ENCODE measurements at places on chromosomes 6 and 20.

- no peak for DNase-seq
These were observed 978.5 kb downstream of the TBC1D32 start for GRCh38 chr6:120355822-120356221.

DNA sequence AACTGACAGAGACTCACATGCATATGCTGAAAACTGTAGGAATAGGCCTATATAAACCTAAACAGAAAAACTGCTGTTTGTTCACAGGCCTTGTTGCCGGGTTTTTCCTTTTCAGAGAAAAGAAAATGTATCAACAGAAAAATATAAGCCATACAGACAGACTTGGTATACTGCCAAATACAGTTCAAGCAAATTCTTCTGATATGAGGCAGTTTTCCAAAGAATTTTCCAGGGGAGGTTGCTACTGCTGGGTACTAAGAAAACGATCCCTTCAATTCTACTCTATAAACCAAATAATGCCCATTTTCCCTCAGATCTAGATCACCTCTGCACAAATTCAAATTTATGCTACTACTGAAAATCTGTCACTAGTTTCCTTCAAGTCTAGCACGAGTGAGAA is 59.4 kb downstream of the ME1 start:
- DNase-seq, result no peak

DNA sequence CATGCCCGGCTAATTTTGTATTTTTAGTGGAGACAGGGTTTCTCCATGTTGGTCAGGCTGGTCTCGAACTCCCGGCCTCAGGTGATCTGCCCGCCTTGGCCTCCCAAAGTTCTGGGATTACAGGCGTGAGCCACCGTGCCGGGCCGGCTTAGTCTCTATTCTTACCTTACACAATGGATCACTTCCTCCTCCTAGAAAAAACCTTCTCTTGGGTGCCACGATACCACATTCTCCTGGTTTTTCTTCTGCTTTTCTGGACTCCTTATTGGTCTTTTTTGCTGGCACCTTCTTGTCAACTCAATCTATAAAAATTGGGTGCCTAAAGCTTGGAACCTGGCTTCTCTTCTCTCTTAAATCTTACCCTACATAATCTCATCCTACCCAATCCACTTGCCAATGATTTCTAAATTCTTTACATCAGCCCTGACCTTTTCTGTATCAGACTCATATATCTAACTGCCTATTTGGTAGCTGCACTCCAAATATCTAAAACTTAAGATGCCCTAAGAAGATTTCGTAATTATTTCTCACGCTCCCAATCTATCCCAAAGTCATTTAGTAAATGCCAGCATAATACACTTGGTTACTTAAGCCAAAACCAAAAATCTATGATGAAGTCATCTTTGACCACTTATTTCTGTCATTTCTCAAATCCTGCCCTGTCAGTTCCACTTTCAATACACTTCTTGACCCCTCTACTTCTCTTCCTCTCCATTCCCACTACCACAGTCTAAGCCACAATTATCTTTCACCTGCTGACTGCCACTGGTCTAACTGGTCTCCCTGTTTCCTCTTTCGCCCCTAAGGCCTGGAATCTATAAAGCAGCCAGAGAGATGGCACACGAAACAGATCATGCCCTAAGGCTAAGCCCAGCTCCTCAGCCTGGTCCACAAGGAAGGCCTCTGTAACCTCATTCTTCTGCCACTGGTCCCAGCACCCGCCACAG is 43.2 kb downstream of the ELMO2 start:
- DNase-seq, result no peak

DNA sequence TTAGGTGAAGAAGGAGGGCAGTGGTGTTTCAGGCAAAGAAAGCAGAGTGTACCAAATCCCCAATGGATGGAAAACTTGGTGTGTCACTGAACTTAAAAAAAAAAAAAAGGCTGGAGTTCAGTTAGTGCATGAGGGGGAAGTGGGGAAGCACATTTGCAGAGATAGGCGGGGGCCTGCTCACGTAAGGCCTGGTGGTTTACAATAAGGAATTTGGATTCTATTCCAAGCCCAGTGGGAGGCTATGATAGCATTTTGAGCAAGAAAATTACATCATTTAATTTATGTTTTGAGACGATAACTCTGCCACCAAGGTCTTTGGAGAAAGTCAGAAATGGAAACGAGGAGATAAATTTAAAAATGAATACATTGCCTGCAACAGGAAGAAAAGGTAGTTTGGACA is 225.5 kb downstream of the EYA4 start:
- no peak for DNase-seq

DNA sequence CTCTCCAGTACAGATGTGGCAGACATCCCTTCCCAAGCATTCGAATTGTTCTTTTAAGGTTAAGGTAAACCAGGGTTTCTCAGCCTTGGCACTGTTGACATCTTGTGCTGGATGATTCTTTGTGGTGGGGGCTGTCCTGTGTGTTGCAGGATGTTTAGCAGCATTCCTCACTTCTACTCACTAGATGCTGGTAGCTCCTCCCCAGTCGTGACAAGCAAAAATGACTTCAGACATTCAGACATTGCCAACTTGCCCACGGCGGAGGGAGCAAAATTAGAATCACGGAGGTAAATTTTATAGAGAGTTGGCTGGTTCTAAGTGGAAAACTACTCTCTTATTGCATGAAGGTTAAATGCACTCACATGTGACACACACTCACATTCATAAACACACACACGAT is 188.7 kb downstream of the GMPR start:
- DNase-seq, result no peak

- DNase-seq, result peak; percentile 80
These were observed 77.7 kb downstream of the ELOVL4 start for GRCh38 chr6:79869600-79870084.

GRCh38 chr20:8036771-8037170 is 17.2 kb upstream of the TMX4 start:
- no peak for DNase-seq

DNA sequence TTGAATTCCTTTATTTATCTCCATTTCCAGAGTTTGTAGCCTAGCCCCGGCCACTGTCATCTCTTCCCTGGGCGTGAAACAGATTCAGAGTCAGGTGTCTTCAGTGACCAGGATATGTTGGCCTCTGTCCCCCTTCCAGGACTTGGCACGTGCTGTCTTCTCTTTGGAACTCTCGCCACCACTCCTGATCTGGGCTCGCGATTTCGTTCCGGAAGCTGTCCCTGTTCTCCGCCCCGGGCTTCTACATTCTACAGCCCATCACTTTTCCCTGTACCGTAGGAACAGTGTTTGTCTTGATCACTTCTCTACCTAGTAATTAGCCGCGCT is 739 bp downstream of the GSS start:
- no peak for DNase-seq

DNA sequence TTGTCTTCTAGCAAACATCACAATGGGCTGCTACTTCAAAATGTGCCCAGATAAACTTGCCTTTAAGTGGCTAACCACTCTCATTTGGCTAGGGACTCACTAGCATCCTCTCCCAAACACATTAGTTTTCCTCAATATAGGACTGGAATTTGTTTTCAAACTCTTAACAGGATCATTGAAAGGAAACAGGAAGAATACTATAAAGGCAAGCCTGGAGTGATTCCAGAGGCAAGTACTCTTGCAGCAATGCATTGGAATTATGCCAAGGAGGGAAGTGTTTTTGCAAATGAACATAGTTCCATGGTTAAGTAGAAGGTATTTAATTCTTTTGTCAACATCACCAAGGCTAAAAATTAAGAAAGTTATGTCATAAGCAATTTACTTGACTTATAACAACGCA is 12.2 kb downstream of the EPHA7 start:
- DNase-seq, result no peak

DNA sequence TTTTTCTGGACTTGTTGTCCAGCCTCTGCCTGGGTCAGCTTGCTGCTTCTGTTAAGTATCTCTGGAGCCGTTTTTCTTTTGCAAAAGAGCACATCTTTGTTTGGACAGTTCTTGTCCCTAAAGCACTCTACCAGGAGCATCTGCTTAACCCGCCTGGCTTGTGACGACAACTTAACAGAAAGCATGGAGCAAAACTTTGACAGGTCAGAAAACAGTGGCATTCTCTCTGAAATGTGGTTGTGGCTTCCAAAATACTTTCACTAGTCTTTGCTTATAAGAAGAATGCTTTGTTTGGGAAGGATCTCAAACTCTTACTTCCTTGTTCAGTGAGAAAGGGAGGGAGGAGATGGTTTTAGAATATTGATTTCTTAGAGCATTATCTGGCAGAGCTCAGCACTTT is 47.6 kb downstream of the CD109 start:
- DNase-seq, result no peak

DNA sequence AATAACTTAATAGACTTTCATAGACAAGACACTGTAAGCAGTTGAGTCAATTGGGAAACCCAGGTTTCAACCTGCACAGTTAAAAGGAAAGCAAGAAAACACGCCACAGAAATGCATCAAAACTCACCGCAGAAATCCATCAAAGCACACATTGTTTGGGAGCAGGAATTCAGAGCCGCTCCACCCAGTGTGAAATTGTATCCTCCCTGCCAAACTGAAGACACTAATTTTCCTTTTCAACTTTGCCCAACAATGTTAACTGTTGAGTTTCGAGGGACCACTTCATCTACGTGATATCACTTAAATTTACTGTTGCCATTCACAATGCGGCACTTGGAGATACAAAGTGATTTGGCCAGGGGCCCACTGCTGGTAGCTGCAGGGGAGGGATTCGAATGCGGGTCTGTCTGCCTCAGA is 92.7 kb downstream of the DACT2 start:
- DNase-seq, result no peak

DNA sequence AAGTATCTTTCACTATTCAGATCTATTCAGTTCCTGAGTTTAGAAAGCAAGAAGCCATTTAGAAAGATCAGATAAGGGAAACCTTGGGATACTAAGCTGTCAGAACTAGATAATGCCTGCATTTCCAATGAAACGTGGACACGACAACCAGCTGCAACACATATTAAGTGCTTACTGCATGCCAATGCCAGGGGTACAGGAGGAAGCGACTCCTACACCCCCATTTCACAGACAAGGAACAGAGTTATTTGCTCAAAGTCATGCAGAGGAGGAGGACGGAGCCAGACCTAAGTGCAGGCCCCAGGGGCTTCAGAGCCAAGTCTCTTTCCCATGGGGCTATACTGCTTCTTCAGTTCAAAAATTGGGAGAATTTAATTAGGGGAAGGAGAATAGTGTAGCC is 62.4 kb downstream of the PREX1 start:
- no peak for DNase-seq

- no peak for DNase-seq
These were observed 43.0 kb upstream of the ZBP1 start for GRCh38 chr20:57663241-57663640.

GRCh38 chr6:164692772-164693510 is 616.5 kb downstream of the C6orf118 start:
- no peak for DNase-seq

DNA sequence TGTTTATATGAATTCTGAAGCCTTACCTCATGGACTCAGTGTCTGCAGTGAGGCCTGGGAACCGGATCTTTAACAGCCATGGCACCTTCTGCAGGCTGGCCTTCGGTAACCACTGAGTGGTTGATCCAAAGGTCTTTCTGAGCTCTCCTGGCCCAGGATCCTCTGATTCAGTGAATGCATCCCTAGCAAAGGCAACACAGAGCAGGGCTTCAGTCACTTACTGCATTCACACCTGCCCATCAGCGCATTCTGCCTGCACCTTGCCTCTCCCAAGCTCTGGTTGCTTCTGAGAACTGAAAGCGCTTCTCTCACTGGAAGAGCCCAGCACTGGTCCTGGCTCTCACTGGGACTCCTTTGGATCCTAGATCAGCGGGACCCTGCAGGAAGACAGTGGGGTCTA is 8.4 kb upstream of the CST9 start:
- DNase-seq, result no peak

DNA sequence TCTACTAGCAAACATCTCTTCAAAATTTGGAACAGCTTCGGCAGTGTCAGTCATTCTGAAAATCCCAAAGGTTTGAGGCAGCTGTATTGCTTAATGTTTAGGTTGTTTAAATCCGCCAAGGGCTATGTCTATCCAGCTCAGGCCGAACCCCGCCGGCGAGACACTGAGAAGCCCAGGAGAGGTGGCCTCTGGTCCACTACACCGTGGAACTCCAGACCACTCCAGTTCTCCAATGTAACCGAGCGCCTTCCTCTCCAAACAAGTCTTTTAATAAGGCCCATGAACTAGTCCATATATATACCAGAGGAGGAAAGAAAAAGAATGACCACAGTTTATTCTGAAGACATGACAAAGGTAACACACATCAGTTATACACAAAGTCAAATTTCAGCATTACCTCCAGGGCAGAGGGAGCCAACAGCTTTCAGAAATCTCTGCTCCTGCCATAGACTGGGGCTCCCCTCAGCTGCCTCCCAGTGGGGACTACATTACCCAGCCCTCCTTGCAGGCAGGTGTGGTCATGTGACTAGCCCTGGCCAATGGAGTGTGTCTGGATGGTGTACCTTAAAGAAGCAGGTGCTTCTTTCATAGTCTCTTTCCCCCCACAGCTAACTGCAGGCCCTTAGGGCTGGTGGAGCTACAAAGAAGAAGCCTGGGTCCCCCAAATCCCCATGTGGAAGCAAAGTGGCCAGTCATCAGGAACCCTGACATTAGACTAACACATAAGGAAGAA is at the start of gene RAMACL:
Gene RAMACL (minus strand): TSS at position 255 of the 733 bp plus-strand sequence. CDS start 201 bp downstream, at position 54.
- DNase-seq, result peak; percentile 5

GRCh38 chr6:131756039-131756438 is 45.2 kb upstream of the CTAGE9 start:
- no peak for DNase-seq

GRCh38 chr6:87291883-87292282 is 30.5 kb upstream of the SMIM8 start:
- DNase-seq, result no peak

All from stimulated activated CD4-positive, alpha-beta T cell treated with anti-CD3 and anti-CD28 coated beads, Interleukin-2, amount 100 ng/mL, for 48 hours (primary cell).